Astrocyte of the hippocampus (primary cell): ENCODE measurements at places on chromosomes 5 and 9.

GRCh38 chr9:122918310-122918709 is 5.2 kb upstream of the ZBTB6 start:
- DNase-seq: no peak

GRCh38 chr5:164341056-164341619 is 835.7 kb downstream of the MAT2B start:
- DNase-seq: no peak

DNA sequence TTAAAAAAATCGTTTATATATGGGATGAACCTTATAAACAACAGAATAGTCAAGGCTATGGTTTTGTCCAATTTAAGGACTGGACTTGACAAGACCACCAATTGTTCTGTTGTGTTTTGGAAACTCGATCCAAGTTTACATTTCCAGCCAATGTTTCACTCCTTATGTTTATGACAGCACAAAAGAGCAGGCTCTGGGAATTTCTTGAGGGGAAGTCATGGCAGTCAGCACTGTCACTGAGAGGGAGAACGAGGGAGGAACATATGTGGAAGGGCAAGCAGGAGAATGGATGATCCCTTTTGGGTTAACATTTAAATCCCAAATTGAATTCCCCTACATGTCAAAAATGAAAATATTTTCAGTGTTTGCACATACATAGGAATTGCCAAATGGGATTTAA is 292.5 kb downstream of the MARCHF11 start:
- no peak for DNase-seq

DNA sequence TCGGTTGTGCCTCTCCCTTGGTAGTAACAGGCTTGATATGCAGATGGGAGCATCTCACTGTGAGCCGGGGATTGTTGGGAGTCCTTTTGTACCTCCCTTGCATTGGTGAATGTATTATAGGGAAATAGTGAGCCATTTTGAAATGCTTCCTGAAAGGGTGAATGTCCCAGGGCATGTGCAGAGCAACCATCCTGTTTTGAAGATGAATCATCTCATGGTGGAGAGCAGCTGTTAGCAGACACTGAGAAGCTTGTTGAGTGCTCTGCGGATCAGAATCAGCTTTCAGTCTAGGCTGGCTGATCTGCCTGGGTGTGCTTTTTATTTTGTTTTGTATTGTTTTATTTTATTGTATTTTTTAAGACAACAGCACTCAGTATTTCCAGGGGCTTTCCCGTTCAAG is 29.7 kb downstream of the SLC36A1 start:
- DNase-seq: no peak

DNA sequence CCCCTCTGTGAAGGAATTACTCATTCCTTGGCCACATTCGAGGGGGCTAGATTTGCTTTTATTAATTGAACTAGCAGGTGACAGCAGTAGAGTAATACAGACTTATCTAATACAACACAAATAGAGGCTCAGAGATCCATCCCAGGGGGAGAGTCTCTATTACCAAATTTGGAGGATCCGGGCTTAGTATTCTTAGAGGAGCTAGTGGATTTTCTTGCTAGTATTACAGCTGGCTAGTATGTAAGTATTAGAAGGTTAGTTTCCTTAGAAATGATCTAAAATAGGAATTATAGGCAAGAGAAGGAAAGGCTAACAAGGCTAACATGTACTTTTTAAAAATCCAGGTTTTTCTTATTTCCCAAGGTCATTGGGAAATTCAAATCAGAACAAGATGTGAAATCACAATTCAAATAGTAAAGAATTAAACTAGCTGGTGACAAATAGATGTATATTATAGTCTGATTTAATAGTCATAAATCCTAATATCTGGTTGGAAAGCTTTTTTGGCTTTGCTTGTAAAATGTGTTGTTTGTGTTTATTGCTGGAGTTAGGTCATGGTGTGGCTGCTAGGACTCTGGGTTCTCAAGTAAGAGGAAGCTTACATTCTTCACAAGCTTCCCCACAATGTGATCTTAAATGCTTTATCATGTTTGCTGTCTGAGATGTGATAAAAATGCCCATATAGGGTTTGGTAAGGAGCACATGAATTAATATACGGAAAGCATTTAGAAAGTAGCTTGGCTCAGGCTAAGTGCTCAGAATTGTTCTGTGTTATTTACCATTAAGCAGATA is 160.4 kb upstream of the MPDZ start:
- DNase-seq: no peak

GRCh38 chr9:36575411-36575882 is 2.8 kb downstream of the MELK start:
- DNase-seq: peak; percentile 37

GRCh38 chr9:107260437-107261081 is 22.5 kb upstream of the RAD23B start:
- DNase-seq: no peak

DNA sequence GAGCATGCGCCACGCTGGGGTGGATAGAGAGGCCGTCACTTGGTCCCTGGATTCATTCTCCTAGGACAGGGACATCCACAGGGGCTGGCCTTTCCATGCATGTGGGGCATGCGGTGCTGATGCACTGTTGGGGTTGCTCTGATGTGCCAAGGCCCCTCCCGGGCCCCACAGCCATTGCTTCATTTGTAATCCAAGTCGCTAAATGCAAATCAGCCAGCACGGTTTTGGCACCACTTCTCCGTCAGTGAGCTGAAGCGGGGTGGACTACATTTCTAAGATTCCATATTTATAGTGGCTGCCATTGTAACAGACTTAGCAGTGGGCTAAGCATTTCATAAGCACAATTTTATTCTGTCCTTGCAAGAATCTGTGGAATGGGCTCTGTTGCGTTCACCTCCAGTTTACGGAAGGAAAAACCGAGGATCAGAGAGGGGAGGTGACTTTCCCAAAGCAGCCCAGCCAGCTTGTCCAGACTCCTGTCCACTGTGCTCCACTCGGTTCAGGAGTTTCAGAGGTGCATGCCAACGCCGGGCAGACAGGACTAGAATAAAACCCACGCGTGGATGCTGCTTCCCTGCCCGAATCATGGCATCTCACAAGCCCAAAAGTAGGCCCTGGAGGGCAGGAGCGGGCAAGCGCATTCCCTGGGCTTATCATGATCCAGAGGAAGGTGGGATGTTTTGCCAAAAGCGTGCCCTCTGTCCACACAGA is 102.6 kb upstream of the COL5A1 start:
- DNase-seq: no peak

- DNase-seq: peak; percentile 44
Observed at GRCh38 chr9:108836781-108837180, 19.0 kb downstream of the ACTL7B start.

DNA sequence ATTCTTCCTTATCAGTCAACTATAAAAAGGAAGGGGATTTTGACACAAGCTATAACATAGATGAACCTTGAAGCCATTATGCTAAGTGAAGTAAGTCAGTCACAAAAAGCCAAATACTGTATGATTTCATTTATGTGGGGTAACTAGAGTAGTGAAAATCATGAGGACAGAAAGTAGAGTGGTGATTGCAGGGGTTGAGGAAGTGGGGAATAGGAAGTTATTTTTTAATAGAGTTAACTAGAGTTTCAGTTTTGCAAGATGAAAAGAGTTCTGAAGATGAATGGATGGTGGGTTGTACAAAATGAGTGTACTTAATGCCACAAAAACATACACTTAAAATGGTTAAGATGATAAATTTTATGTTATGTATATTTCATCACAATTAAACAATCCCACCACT is 65.4 kb upstream of the FAM174A start:
- no peak for DNase-seq

- DNase-seq: no peak
Observed at GRCh38 chr5:130957151-130957550, 207.9 kb downstream of the HINT1 start.

DNA sequence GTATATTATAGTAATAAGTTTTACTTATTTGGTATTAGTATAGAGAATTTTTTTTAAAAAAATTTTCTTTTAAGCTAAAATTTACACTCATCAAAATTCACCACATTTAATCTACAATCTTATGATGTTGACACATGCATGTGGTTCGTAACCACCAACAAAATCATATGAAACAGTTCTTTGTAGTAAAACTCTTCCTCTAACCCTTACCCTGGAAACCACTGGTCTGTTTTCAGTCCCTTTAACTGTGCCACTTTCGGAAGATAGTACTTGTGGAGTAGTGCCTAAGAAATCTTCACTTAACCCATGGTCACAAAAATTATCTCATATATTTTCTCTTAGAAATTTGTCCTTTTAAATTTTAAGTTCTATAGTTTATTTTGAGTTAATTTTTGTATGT is 1498.8 kb downstream of the MAT2B start:
- DNase-seq: no peak

GRCh38 chr5:1760231-1760630 is 39.4 kb downstream of the MRPL36 start:
- DNase-seq: no peak

DNA sequence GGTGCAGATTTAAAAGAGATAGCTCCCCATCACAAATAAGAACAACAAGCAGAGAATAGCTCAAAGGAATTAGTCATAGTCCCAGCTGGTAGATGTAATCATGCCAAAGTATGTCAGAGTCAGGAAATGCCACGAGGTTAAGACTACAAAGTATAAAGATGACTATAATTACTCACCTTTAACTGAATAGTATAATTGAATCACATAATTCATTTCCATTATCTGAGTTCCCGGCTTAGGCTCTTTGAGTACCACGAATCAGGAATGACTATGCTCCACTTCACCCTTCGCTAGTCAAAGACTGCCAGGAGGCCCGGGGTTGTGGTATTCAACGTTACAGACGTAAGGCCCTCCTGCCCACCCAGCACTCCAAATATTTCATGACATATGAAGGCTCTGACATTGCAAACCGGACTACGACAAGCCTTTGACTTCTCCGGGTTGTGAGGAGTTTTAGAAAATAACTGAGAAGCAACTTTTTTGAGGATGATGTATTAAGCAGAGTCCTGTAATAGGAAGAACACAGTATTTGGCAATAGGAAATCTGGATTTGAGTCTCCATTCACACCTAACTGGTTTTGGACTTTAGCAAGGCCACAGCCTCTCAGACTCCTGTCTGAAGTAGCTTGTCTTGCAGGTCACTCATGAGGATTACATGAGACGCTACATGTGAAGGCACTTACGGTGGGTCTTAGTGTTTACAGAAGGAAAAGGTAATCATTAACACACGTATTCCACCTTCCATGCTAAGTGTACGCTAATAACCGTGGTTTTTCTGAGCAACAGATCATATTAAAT is 64.6 kb downstream of the ENC1 start:
- DNase-seq: peak; percentile 80

- DNase-seq: peak; percentile 91
Observed at GRCh38 chr5:72314571-72315172, 5.4 kb downstream of the MRPS27 start.

- no peak for DNase-seq
Observed at GRCh38 chr9:15541872-15542271, 11.0 kb upstream of the CCDC171 start.

DNA sequence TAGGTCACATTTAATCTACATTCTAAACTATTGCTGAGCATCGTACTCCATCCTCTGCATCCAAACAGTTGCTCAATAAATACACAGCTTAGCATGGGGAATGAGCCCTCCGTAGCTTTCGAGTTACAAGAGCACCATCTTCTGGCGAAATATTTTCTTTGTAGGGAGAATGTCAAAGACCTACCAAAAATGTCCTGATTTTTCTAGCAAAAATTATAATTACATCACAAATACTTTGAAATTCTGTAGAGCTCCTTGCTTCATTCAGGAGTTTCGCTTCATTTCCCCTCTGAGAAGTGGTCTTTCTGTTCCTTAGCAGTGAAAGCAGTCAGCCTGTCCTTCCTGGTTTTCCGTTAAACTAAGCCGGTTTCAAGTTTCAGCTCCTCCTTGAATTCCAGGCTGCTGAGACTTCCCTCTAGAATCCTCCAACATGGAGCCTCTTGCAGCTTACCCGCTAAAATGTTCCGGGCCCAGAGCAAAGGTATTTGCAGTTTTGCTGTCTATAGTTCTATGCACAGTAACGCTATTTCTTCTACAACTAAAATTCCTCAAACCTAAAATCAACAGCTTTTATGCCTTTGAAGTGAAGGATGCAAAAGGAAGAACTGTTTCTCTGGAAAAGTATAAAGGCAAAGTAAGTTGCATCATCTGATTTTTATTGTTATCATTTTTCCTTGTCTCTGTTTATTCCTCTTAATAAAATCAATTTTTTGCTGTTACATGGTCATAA is at the start of gene GPX8:
Gene GPX8, plus strand, starts transcription at position 409 of the 730 bp plus-strand sequence. Its CDS starts 22 bp downstream, at position 431.
- DNase-seq: peak; percentile 90

DNA sequence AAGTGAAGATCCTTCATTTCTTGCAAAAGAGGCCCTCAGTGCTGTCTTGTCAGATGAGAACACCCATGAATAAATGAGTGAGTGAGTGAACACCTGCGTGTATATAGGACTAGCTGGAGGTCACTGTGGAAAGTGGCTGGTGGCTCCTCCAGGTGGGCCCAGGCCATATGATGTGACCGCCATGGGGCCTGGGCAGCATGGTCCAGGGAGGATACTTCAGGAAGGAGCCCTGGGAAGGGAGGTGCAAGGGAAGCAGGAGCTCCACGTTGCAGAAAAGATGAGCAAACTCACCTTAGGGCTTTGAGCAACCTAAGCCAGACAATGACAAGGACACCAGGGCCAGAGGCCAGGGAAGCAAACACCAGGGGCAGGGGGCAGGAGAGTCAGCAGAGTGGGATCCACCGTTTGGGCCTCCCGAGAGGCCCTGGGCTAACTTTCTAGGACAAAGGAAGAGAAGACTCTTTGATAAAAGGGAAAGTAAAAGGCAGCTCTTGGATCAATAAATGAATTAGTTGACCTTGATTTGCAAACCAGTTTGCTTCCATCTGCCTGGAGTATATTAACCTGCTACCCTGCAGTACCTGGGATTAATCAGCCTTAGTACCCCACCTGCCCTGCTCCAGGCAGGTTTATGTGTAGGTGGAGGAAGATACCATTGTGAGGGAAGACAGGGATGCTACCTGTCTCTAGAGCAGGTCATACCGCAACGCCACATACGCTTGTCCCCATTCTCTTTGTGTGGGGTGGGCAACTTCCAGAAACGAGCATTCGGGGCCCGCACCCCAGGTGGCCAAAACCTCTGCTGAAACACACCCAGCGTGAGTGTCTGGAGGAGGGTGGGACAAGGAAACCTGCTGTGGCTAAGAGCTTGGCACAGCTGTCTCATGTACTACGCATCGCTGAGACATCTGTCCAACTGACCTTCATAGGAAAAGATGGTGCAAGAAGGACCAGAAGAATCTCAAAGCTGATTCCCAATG is 51.4 kb upstream of the OLFM1 start:
- no peak for DNase-seq

GRCh38 chr9:116767219-116767618 is 80.1 kb downstream of the TRIM32 start:
- peak; percentile 48 for DNase-seq

- no peak for DNase-seq
Observed at GRCh38 chr9:88783711-88784083, 207.6 kb upstream of the S1PR3 start.

DNA sequence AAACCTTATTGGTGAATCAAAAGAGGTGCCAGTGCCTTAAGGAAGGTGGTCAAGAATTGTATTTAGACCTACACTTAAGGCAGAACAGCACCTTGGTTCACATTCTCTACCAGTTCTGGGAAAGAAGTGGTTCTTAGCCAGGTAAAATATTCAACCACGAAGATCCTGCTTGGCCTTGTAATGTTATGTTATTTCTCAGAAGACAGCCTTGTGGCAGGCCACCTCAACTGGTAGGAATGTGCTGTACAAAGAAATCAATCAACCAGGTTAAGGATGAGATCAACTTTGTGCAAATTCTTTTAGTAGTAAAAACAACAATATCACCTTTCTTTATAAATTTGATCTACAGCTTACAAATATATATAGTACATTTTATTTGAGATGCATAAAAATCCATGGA is 246.8 kb downstream of the ARRDC3 start:
- peak; percentile 75 for DNase-seq
